A375 (cell line): ENCODE measurements at places on chromosomes 4 and X. TPM values are rescaled to one million over a fixed set of nuclear protein-coding genes. Genes with fewer than 3 reads are reported as not detected.

ADGRG4 gene
- total RNA-seq, result not detected in 2 replicates

HTR2C gene
- not detected in 2 replicates for total RNA-seq

TMPRSS11D gene
- total RNA-seq, result 0.05 TPM in 1 of 2 replicates, not detected in the other

IL2 gene
- total RNA-seq, result not detected in 2 replicates

SNX12 gene
- 29.9 and 33.1 TPM in 2 replicates for total RNA-seq
